GM20000 (cell line): ENCODE measurements at places on chromosomes 2 and 18.
A peak's percentile ranks its signal among the peaks of the same experiment; 100 is the strongest.

GRCh38 chr18:43160509-43160908 is 45.0 kb upstream of the RIT2 start:
- DNase-seq: no peak

DNA sequence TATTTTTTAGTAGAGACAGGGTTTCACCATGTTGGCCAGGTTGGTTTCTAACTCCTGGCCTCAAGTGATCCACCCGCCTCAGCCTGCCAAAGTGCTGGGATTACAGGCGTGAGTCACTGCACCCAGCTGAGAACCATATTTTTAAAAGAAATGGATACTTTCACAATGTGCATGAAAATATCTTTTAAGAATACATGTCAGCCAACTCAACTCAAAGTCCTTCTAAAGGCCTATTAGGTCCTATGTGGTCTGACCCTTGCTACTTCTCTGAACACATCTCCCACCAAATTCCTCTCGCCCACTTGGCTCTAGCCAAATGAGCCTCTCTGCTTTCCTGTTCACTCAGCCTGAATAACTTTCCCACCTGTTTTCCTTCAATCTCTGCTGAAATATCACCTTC is 119.6 kb downstream of the MTX2 start:
- no peak for DNase-seq

- DNase-seq: no peak
Measured at GRCh38 chr2:186572705-186573104, 17.2 kb upstream of the ITGAV start.

DNA sequence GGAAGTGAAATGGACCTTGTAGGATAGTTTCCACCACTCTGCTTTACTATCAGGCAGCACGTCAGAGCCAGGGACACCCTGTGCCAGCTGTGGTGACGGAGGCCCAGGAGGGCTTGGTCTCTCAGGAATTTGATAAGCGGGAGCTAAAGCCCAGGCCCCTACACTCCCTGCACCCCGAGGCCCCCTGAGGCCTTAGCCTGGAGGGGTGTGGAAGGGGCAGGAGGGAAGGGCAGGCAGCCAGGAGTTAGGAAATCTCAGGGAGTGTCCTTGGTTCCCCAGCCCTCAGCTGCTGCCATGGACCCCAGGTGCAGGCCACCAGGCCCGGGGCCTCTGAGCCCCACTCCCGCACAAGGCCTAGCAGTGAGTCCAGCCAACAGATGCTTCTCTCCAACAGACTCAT is 38.2 kb downstream of the PDIA6 start:
- DNase-seq: no peak

DNA sequence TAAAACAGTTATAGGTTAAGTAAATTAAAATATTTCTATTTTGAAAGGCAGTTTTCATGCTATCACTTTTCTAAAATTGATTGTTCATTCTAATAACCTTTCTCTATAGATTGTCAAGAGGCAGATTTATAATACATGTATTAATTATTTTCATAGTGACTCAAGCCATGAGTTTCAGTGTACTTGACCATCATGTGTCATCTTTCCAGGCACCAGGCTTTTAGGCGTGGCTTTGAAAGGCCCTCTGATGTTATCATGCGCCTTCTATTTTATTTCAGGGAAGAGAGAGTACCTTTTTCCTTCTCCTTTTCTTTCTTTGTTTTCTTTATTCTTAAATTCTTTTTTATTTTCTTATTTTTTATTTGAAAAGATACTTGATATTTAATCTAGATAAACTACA is 128.3 kb upstream of the ETAA1 start:
- no peak for DNase-seq

- no peak for DNase-seq
Measured at GRCh38 chr2:155215037-155215707, 516.7 kb downstream of the KCNJ3 start.

GRCh38 chr2:224039080-224039769 is at the start of gene SERPINE2:
Gene SERPINE2, minus strand, starts transcription at chr2:224039286. Its CDS starts 37,386 bp downstream, at chr2:224001900.
- DNase-seq: peak; percentile 76

- DNase-seq: no peak
Measured at GRCh38 chr2:109212836-109213563, 84.0 kb downstream of the SH3RF3 start.

DNA sequence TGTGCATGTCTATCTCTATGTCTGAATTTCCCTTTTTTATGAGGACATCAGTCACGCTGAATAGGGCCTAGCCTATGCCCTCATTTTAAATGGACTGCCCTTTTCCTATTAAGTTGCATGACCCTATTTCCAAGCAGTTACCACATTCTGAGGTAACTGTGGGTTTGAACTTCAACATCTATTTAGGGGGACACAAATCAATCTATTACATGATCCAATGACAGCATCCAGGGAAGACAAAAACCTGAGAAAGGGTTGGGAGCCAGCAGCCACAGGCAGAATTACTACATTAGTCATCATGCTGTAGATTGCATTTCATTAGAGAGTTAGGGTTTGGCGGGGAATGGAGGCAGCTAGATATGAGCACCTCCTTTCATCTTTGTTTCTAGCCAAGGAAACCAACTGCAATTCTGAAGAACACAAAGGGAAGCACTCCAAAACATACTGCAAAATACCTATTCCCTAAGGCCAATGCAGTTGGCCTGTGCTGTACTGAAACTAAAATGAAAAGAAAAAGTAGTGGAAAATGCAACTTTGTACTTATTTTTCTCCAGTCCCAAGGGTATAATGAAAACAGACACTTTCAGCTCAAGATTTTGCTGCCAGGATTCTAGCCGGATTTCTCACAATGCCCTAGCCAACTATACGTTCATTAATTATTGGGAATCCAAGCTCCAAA is 40.4 kb upstream of the C1D start:
- no peak for DNase-seq

- DNase-seq: no peak
Measured at GRCh38 chr2:84866122-84866521, 14.8 kb downstream of the TRABD2A start.

DNA sequence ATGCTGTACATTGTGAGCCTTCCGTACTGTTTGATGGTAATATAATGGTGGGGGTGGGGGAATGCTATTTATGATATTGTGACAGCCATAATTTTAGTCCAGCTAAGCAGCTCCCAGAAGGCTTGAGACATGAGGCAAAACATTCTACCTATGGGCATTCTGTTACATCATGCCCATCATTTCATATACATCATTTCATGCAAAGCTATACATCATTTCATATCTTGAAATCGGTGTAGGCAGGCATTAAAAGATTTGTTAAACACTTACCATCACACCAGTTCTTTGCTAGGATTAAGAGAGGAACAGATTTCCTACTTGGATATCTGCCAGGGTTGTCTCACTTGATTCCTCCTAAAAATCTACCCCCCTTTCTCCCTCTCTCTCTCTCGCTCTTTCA is 84.5 kb downstream of the COL5A2 start:
- DNase-seq: no peak

GRCh38 chr2:42613281-42614064 is 45.0 kb downstream of the MTA3 start:
- DNase-seq: no peak

DNA sequence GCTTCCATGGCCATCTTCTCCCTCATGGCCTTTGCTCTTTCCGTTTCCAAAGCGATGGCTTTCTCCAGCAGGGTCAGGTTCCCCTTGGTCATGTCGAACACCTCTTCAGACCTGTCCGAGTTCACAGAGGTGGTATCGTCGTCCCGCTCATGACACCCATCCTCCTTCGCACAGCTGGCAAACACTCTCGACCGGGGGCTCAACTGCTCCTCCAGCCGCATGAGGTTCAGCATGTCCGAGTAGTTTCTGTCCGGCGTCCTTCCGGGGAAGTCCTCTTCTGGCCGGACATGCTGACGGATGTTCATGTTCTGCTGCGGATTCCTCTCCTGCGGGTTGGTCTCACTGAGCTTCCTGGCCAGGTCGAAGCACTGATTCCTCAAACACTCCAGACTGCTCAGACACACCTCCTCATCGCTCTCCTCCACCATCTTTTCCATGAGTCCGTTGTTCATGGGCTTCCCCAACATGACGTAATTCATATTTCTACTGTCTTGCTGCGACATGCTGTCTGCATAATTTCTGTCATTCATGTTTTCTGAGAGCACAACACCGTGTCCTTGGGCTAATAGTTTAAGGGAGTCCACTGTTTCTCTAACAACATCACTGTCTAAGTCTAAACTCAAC is 178.2 kb upstream of the PXDN start:
- DNase-seq: no peak

DNA sequence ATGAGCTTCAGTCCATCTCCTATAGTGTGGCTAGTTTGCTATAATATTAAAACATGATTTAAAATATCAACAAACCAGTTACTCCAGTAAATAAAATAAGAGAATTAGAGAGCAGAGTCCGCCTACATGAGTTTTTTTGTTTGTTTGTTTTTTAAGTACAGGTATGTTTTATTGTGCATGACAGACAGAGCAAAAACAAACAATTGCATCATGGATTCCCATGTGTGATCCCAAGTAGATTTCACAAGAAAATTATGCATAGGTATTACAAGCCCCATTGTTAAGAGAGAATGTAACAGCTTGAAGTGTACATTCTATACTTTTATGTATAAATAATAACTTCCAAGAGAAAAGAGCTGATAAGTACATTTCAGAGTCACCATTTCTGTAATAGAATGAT is 21.0 kb downstream of the SULT1C3 start:
- no peak for DNase-seq

DNA sequence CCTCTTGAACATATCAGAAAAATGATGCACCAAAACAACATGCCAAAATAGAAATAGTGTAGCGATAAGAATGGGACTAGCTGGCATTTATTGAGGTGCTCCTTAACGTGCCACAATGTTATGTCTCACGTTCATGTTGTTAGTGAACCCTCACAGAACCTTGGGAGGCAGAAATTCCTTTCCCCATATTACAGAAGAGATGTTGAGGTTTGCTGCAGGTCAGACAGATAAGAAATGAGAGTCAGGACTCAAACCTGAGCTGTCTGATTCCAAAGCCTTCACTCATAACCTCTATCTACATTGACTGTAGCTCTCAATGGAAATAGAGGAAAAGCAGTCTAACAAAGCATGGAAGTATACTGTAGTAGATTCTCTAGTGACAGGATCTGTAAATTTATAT is 163.3 kb upstream of the STK17B start:
- DNase-seq: no peak

DNA sequence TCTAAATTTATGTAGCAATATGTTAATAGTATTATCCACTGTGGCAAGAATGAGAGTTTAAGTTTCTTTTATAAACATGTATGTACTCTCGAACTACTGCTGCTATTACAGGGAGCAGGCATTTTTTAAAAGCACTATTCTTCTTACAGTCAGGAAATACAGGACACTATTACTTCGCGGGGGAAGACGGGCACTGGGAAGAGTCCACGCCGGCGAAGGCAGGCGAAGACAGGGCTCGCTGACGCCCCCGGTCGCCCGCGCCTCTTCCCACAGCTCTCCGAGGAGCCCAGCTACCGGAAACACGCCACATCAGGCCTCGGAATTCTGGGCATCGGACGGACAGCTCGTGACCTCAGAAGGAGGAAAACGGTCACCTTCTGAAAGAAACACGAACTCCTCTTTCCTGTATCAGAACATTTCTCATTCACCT is 90.2 kb downstream of the FAM161A start:
- DNase-seq: peak; percentile 26

DNA sequence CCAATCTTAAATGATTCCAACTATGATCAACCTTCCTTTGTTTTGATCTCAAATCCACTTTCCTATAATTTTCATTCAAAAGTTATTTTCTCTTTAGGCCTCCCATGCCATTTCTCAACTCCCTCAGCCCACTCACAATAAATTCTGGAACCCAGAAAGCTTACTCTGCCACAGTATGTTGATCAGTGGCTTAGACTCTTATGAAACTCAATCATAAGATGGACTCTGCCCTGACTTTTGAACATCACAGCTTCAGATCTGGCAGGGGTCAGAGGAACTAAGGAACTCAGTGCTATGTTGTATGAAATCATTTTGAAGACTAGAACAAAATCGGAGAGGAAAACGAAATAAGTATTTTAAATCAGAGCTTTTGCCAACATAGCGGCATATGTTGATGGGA is 59.8 kb upstream of the LGALSL start:
- DNase-seq: no peak

- DNase-seq: no peak
Measured at GRCh38 chr2:1422131-1422530, 8.9 kb downstream of the TPO start.

GRCh38 chr2:217325251-217325650 is 465.4 kb upstream of the TNP1 start:
- DNase-seq: no peak

- DNase-seq: no peak
Measured at GRCh38 chr2:148586522-148587128, 57.9 kb upstream of the EPC2 start.

DNA sequence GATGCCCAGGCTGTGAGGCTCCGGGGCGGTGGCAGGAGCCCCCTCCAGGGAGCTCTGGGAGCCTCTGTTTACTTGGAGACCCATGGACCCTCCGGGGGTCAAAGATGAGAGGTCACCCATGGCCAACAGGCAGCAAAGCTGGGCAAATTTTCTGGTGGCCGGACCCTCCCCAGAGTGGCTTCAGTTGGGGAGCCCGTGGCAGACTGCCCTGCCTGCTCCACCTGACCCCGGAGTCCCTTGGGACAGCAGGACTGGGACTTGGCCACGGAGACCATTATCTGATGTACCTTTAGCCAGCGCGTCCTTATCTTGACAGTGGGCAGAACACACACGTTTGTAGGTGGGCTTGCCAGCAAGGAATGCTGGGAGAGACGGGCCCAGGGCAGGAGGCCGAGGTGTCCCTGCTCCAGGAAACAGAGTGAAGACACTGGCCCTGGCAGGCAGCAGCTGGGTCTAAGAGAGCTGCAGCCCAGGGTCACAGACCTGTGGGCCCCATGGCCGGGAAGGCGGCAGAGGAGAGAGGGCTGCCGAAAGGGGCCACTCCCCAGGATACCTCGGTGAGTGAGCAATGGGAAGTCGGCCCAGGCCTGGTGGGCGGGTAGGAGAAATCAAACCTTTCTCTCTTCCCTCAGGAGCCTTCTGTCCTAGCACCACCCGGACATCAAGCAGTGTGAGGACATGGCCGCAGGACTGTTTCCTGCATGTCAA is at the start of the genes ABCG5 and ABCG8:
Gene ABCG5 (minus strand): TSS at position 280 of the 708 bp plus-strand sequence. CDS start 160 bp downstream, at position 120.
Gene ABCG8 (plus strand): TSS at position 412 of the 708 bp plus-strand sequence. CDS start 83 bp downstream, at position 495.
- no peak for DNase-seq

- no peak for DNase-seq
Measured at GRCh38 chr18:71168557-71169145, 879.8 kb downstream of the SOCS6 start.

GRCh38 chr2:80496775-80497174 is 192.2 kb upstream of the LRRTM1 start:
- DNase-seq: no peak
